ENCODE measurements at places on chromosomes 13 and 19.

- DNase-seq, result no peak
These were observed 187.6 kb upstream of the TSC22D1 start for GRCh38 chr13:44763615-44764301.

DNA sequence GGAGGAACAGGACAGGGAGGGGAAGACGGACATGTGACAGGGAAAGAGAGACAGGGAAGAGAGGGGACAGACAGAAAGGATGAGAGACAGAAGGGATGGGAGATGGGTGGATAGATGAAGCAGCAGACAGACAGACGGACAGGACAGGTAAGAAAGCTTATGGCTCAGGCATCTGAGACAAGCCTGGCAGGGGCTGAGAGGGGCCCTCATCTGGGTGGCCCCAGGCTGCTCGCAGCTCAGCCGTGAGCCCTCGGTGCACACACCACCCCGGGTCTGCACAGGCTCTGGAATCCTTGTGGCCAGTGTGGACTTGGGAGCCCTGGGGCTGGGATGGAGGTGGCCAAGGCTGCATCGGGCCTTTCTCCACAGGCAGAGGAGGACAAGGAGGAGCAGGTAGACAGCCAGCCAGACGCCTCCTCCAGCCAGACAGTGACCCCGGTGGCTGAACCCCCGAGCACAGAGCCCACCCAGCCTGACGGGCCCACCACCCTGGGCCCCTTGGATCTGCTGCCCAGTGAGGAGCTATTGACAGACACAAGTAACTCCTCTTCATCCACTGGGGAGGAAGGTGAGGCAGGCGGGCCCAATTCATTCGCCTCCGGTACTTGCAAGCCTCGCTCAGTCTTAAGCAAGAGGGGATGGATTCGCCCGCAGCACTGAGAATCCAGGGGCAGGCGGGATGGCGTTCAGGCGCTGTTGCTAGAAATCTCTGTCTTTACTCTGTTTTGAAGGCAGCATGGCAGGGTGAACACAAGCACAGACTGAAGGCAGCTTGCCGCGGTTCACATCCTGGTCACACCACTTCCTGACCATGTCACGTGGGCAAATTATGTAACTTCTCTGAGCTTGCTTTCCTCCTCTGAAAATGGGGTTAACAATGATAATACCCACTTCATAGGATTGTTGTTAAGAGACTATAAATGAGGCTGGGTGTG is 14.0 kb downstream of the GRAMD1A start:
- no peak for DNase-seq

- DNase-seq, result peak; percentile 82
These were observed at the start of gene NRTN for GRCh38 chr19:5804516-5805461. TSS of gene NRTN (plus strand) at chr19:5805067. CDS start at chr19:5824166, 19,099 bp downstream.

GRCh38 chr19:43499042-43499441 is 5.5 kb downstream of the PHLDB3 start:
- no peak for DNase-seq

DNA sequence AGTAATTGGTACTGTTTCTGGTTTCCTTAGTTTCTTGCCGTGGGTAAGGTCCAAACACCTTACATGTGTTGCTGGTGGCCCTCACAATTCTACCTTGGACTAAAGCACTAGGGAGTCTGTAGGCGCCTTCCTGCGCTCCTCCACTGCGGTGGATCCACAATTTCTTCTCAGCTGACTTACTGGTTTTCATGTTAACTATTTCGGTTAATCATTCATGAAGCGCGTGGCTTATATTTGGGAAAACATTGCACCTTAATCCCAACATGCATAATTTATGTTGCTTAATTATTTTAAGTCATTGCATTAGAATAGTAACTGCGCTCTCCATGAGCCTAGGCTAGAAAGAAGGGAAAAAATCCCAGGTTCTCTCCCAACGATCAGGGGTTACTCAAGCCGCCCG is 37.7 kb downstream of the ARHGEF7 start:
- no peak for DNase-seq

DNA sequence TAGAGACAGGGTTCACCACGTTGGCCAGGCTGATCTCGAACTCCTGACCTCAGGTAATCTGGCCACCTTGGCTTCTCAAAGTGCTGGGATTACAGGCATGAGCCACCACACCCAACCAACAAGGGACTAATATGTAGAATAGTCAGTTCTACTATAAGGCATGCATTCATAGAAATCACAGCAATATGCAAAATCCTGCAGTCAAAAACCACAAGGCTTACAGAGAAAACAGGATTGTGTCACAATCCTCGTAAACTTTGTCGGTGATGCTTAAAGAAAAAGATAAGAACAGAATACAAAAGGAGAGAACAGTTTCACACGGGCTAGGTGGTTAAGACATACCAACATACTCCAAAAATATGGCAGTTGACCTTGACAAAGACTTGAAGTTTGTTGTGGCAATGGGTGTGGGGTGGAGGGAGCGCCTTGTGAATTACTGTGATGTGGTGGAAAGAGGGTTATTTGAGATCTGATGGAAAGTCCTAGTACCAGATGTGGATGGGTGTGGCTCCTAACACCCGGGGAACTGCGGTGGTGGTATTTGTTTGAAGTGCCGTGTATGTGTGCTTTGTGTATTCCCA is 12.4 kb downstream of the NOSIP start:
- DNase-seq, result no peak

DNA sequence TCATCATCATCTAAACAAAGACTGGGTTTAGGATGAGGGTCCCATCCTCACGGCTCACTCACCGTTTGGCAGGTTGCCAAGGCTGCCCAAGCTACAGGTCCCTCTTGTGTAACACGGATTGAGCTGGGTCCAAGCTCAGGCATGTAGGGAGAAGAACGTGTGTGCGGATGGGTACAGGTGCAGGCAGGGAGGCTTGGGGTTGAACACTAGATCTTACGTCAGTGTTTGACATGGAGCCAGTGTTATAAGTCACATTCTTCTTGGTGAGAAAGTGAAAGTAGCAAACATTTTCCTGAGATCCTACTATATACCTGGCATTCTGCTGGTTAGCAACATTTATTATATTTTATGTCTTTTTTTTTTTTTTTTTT is 136.8 kb upstream of the RNF113B start:
- no peak for DNase-seq

DNA sequence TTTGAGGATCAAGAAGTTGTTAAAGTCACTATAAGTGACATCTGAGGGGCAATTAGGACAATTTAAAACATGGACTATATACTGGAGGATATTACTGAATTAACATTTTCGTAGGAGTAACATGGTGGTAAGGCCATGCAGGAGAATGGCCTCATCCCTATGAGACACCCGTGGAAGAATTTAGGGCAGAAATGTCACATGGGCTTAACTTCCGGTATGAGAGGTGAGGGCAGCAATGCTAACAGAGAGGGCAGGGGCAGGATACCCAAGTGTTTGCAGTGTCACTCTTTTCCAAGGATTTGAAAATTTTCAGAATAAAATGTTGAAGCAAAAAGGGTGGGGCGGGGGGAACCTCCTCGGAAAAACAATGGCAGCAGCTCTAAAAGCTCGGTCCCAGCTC is 23.6 kb downstream of the RANBP3 start:
- DNase-seq, result no peak

DNA sequence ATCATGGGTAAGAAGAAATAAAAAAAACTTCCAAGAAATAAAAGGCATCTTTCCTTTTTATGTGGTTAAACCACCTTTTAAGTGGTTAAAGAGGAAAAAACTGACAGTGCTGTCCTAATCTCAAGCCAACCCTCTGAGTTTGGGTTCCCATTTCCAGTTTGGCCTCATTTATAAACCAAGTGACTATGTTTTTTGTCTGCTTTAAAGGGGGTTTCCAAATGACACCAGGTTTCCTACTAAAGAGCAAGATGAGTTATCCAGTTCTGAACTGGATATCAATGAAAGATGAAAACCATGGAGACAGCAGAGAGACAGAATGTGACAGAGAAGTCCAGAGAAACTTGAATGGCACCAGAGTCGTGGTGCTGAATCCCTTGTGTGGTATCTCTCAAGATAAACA is 251.5 kb downstream of the ABCC4 start:
- no peak for DNase-seq

DNA sequence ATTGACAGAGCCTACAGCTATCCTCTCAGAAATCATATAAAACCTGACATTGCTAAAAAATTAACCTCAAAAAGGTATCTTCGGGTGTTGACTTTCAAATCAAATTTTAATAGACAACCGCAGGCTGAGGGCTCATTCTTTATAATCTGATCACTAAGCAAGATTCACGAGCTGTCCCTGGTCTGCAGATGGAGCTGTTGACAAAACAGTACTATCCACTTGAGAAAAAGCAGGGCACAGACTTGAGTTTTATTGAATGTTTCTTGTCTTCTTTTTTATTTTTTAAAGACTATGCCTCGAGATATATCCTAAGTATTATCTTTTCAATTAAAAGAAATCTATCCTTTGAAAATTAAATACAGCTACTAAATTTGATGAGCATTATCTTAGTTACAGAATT is 540.5 kb downstream of the PCDH9 start:
- no peak for DNase-seq

DNA sequence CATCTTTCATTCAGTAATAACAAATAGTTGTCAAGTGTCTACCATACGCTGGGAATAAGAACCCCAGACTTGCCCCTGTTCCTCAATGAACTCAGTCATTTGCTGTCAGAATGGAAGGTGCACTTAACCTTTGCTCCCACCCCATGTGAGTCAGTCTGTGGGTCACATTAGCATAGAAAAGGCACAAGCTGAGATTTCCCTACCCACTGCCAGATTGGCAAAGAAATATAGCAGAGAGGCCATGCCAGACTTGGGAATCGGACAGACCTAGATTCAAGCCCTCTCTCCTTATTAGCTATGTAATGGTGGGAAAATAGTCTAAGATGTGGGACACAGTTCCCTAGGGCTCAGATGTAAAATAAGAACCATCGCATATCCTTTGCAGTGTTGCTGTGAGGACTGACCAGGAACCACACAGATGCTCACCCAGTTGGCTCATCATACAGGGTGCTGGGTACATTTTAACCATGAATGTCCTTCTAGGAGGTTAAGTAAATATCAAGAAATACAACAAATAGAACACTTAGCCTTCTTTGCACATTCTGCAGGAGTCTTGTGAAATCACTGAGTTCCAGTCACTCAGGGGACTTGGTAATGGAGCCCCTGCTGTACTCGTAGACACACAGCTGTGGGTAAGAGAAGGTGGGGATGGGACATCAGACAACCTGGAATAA is 218.2 kb downstream of the FGF14 start:
- DNase-seq, result no peak

- no peak for DNase-seq
These were observed 1248.8 kb upstream of the SLC10A2 start for GRCh38 chr13:104314926-104315535.

DNA sequence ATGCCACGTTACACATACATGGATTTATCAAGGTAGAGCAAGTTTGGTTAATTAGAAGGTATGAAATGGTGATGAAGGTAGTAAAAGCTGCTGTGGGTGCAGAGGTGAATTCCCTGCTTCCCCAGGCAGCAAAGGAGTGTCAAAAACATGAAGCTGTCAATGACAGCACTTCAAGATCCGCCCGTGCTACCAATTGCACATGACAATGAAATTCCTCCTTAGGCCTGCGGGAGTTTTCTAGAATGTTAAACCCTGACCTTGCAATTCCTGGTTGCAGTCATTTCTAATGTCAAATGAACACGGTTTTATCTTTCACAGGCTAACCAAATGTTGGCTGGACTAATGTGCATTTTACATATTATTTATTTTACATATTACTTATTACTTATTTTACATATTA is 67.7 kb upstream of the LSM14A start:
- no peak for DNase-seq

DNA sequence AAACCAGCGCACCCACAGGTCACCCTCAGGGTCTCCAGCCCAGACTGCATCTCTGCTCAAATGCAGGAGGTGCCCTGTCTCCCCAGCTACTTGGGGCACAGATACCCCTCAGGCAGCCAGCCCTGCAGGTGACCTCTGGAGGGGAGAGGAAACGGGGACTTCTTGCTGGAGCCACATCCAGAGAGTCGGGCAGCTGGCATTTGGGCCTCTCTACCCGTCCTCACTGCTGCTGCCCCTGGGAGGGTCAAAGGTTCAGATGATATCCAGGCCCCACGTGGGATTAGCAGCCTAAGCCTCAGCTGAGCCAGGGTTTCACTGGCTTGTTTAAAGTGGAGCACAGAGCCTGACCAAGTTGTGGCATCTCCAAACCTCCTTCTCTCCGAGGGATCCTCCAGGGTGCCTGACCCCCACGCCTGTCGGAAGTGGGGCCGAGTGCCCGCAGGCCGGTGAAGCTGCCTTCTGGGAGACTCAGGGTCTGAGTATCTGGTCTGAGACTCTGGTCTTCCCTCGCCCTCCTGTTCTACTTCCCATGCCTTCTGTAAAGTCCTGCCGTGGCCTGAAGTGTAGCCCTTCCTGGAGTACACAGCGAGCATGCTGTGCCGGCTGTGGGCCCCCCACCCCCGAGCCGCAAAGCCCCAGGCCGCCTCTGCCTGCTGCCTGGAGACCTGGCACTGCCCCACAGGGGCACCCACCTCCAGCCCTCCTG is 2.1 kb downstream of the RASA3 start:
- no peak for DNase-seq

GRCh38 chr13:31794452-31794851 is 55.1 kb downstream of the RXFP2 start:
- DNase-seq, result no peak

GRCh38 chr13:98195054-98195791 is 18.2 kb upstream of the RNF113B start:
- DNase-seq, result no peak

GRCh38 chr13:55550624-55551023 is 1590.1 kb upstream of the PRR20A start:
- DNase-seq, result no peak

GRCh38 chr13:79582896-79583295 is 101.9 kb downstream of the NDFIP2 start:
- DNase-seq, result no peak

DNA sequence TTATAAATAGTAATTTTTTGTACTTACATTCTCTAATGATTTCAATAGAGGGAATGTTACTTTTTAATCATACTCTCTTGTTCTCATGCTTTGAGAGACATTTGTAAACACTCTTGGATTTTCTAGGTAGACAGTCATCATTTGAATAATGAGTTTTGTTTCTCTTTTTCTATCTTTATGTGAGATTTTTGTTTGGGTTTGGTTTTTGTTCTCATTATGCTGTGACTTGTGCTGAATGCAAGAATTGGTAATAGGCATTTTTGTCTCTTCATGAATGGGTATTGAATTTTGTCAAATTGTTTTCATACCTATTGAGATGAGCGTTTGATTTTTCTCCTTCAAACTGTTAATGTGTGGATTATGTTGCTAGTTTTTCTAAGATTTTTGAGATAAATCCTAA is 56.8 kb upstream of the GPR183 start:
- no peak for DNase-seq

DNA sequence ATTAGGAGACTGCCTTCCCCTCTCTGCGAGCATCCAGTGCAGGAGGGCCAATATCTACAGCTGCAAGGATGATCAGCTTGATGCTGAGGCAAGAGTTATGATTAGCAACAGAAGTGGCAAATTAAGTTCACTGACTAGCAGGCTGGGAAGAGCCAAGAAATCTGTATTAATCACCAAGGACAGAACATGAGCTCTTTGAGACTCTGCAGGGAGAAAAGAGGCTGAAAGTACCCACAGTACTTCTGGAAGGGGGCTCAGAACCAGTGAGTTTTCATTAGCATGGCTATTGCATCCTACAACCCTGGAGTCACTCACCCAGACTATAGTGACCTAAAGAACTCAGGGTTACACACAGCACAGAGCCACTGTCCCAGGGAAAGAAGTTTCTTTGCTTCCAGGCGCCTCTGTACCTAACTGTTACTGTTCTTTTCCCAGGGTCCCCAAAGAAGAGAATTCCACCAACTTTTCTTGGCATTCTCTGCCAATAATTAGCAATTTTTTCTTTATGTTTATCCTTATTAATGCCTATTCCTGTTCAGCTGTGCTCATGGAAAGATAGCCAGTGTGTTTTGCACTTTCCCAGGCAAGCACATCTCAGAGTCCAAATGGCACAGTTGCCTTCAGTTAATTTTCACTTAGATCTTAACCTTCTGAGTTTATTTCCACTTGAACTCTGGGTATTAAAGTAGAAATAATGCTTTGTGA is 25.8 kb upstream of the MEDAG start:
- no peak for DNase-seq

Data from ecto neural progenitor cell (in vitro differentiated cells).